ENCODE measurements at places on chromosomes 13 and 19.
A peak's percentile ranks its signal among the peaks of the same experiment; 100 is the strongest.

DNA sequence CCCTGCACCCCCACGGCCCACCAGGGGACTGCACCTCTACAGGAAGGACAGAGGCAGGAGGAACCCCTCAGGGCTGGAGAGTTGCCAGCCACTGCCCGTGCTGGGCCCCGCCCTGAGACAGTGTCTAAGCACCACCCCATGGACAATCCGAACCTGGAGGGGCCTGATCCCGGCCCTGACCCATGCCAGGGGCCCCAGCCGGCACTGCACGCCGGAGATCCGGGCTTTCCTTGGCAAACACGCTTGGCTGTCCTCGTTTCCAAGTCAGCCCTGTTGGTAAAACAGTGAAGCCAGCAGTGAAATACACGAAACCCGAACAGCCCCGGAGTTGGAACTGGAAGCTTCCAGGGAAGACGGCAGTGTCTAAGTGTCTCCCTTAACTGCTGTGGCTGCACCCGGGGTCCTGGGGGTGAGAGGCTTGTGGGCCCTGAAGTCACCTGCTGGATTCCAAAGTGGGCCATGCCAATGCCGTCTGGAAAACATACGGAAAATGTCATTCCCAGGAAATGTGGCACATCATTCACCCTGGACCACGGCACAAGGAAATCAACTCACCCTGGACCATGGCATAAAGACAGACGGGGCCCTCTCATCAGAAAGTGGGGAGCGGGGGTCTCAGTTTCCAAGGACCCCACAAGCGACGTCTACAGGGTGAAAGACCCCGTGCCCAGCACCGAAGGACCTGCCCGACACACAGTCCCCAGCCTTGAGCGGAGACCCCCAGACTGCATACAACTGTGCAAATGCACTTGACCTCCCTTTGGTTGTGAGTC lies 30.9 kb downstream of the RASA3 start:
- H3K27ac ChIP-seq, result peak overlapping the region; percentile 42
- no peak for DNase-seq
- H3K4me3 ChIP-seq, result no peak overlapping the region
- no peaks in the 10 kb centered on the region for H3K27me3 ChIP-seq

- H3K4me3 ChIP-seq, result no peak overlapping the region
- DNase-seq, result no peak
- peaks cover 3% of the 10 kb centered on the region for H3K27me3 ChIP-seq
- H3K27ac ChIP-seq, result no peak overlapping the region
Measured at GRCh38 chr13:23898101-23898500, 799 bp upstream of the C1QTNF9B start.

DNA sequence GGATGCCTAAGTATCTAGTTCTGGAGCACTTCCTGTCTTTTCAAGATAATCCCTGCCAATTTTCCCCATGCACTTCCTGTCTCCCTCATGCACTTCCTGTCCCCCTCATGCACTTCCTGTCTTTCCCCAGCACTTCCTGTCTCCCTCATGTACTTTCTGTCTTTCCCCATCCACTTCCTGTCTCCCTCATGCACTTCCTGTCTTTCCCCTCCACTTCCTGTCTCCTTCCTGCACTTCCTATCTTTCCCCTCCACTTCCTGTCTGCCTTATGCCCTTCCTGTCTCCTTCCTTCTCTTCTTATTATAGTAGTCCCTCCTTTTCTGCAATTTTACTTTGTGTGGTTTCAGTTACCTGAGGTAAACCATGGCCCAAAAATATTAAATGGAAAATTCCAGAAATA lies 3.0 kb upstream of the TNNT1 start:
- H3K4me1 ChIP-seq, result peaks cover 19% of the 10 kb centered on the region
- peak; percentile 84 for DNase-seq
- H3K36me3 ChIP-seq, result no peaks in the 10 kb centered on the region
- no peaks in the 10 kb centered on the region for H3K27me3 ChIP-seq

DNA sequence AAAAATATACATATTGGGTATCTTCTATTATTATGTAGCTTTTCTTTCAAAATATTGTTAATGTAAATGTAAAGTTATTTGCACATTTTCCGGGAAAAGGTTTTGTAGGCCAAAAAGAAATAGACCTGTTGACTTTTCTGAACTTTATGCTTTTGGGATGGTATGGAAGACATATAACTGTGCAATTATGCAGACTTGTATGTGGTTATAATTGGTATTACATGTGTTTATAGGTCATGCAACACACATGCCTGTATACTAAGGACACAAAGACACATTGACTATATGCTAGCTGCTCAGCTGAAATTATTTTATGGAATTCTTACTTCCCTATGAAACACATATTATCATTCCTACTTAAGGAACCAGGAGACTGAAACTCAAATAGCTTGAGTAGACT lies 2.3 kb upstream of the NBEA start:
- H3K36me3 ChIP-seq, result no peaks in the 10 kb centered on the region
- peaks cover 7% of the 10 kb centered on the region for H3K4me1 ChIP-seq
- no peak overlapping the region for H3K27ac ChIP-seq
- peaks cover 21% of the 10 kb centered on the region for H3K27me3 ChIP-seq

DNA sequence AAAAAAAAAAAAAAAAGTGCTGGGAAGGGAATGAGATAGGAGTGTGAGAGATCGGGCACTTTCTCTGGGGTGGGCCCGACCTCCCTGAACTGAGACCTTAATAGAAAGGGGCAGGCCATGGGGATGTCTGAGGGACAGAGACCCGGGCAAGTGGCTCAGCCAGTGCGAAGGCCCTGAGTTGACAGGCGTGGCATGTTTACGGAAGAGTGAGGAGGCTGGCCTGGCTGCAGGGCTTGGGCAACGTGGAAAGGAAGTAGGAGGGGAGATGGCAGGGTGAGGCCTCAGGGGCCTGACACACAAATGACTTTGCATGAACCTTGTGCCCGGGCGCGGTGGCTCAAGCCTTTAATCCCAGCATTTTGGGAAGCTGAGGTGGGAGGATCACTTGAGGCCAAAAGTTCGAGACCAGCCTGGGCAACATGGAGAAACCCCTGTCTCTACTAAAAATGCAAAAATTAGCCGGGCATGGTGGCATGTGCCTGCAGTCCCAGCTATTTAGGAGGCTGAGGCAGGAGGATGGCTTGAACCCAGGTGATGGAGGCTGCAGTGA lies 13.9 kb downstream of the FCHO1 start:
- H3K4me1 ChIP-seq, result peaks cover 4% of the 10 kb centered on the region
- H3K4me3 ChIP-seq, result no peak overlapping the region
- no peak for DNase-seq
- no peaks in the 10 kb centered on the region for H3K36me3 ChIP-seq

DNA sequence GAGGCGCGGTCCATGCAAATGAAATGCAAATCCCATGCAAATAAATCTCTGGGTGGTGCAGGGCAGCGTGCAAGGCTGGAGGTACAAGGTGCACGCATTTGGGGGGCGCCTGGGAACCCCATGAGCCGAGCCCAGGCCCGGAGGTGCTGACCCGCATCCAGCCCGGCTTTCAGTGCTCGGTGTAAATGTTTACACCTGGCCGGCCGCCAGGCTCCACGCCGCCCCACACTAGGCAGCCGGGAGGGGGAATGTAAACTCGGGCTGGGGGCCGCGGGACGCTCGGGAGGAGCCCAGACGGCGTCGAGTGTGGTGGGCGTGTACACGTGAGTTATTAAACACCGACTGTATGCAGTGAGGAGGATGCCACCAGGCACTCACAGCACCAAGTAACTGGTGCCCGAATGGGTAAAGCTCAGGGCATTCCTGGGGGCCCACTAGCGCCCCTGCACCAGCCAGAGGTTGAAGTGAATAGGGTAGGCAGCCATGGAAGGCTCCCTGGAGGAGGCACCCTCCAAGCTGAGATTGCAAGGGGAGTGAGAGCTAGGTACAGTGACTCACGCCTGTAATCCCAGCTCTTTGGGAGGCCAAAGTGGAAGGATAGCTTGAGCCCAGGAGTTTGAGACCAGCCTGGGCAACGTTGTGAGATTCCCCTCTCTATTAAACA lies 17.2 kb downstream of the FUT6 start:
- H3K36me3 ChIP-seq, result no peaks in the 10 kb centered on the region
- H3K27me3 ChIP-seq, result no peaks in the 10 kb centered on the region
- no peak for DNase-seq
- H3K4me3 ChIP-seq, result no peak overlapping the region
- peaks cover 12% of the 10 kb centered on the region for H3K4me1 ChIP-seq

DNA sequence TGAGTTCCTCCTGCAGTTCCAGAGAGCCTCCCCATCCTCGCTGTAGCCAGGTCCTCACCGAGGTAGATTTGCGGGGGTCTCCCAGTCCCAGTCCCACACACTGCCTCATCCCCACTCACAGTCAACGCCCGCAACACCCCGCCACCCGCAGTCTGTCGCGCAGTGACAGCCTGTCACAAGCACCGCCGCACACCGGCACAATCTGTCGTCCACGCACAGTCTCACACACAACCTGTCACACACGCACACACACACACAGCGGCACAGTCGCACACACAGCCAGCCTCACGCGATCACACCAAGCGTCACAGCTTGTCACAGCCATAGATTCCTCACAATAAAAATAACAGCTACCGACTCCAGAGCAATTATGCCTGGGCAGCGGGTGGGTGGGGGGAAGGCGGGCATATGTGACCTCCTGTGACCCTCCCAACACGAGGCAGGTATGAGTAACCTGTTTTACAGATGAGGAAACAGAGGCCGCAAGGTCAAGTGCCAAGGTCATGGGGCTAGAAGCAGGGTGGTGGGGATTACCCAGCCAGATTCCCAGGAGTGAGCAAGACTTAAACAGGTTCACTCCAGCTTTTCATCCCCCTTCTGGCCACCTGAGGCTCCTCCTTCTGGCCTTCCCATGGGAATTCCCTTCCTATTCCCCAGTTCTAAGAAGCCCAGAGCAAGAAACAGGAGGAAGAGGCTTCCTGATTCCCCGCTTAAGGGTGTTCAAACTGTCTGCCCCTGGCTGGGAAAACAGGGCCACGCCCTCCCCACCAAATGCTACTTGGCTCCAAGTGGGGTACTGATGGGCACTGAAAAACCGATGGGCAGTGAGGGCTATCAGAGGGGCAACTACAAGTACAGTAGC lies 13.9 kb downstream of the NFIX start:
- no peak overlapping the region for H3K4me3 ChIP-seq
- H3K36me3 ChIP-seq, result no peaks in the 10 kb centered on the region
- H3K27me3 ChIP-seq, result no peaks in the 10 kb centered on the region
- H3K27ac ChIP-seq, result no peak overlapping the region

DNA sequence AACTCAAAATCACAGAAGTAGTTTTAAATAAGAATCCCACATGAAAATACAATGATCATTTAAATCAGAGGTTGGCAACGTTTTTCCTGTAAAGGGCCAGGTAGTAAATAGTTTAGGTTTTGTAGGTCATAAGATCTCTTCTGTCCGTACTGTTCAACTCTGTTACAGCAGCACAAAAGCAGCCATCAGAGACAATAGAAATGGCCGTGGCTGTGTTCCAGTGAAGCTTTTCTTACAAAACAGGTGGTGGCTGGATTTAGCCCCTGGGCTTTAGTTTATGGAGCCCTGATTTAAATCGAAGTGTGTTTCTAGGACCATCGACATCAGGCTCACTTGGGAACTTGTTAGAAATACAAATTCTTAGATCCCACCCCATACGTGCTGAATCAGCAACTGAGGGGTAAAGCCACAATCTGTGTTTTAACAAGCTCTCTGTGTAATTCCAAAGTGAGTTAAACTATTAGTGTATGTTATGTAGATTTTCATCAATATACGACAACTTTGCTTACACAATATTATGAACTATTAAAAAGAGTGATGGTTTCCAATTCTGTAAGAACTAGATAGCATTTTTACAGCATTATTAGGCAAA lies 54.8 kb upstream of the MIR17HG start:
- no peaks in the 10 kb centered on the region for H3K4me1 ChIP-seq
- H3K27me3 ChIP-seq, result peaks cover 4% of the 10 kb centered on the region
- H3K4me3 ChIP-seq, result no peak overlapping the region
- H3K36me3 ChIP-seq, result no peaks in the 10 kb centered on the region

- no peak overlapping the region for H3K4me3 ChIP-seq
- no peaks in the 10 kb centered on the region for H3K4me1 ChIP-seq
- DNase-seq, result no peak
- H3K27me3 ChIP-seq, result no peaks in the 10 kb centered on the region
- H3K36me3 ChIP-seq, result no peaks in the 10 kb centered on the region
- H3K27ac ChIP-seq, result no peak overlapping the region
Measured at GRCh38 chr19:52749780-52750179, 14.9 kb upstream of the ZNF611 start.

DNA sequence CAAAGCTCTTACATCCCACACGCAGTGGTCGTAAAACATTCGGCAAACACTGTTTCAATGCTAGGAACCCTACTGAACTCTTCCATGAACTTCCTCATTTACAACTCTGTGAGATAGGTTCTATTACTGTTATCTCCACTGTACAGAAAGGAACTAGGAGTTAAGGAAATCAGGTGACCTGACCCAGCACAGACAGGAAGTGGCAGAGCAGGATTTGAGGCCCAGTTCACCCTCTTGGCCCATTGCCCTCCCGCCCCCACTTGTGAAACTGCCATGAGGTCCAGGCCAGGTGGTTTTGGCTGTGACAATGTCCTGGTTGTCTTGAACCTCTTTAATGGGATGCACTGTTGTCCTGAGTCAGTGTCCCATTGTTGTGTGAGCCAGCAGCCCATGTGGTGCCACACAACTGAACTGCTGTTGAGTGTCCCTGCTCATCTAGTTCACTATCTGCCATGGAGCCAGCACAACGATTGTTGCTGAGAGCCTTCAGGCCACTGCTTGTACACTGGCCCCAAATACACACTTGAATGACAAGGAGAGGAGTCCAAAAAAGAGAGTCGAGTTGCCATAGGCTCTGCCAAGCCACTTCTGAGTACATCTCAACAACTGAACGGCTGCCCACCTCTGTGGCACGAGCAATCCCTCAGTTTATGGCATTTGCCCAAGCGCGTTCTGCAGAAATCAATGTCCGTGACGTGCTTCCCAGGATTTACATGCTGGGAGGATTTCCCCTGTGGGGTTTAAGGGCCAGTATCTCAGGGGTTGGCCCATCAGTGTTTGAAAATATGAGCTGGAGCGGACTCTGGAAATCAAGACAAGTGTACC lies 484.6 kb downstream of the TSHZ3 start:
- no peaks in the 10 kb centered on the region for H3K27me3 ChIP-seq
- H3K4me3 ChIP-seq, result no peak overlapping the region
- no peak for DNase-seq
- no peaks in the 10 kb centered on the region for H3K4me1 ChIP-seq
